ENCODE measurements at places on chromosomes 7 and 10.

DNA sequence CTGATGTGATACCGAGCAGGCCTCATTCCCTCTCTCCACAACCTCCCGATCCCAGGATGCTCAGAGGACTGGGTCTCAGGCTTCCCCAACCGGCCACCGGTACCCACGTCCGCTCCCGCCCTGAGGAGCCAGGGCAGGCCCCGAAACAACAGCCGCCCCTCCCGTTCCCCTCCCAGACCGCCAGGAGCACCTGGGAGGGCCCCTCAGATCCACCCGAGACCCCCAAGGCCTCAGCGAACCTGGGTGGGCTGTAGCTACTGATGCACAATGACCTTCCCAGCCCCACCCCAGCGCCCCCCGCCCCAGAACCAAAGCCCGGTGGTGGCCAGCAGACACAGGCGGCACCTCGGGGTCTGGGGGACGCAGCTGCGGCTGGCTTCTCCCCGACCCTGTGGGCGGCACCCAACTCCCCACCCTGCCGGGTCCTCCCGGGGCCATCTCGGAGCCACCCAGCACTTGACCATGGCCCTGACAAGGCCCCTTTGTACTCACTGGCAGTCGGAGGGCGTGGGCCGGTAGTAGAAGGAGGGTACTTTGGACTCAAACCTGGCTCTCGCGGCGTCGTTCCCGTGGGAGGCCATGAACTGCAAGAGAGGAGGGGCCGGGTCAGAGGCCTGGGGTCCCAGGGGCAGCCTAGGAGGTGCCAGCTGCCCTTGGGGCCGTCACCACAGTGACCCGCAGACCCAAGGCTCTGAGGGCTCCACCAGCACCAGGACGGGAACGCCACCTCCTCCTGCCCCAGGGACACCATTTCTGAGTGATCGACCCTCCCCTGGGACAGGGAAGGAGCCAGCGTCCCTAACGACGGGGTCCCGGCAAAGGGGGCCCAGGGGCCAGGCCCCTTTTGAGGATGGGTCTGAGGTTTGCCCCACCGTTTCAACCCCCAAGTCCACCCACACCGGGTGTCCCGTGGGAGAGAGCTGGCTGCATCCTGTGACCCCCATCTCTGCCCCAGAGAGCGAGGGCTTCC is 28.1 kb downstream of the ADAP1 start:
- DNase-seq = no peak

- peak; percentile 31 for DNase-seq
Measured at GRCh38 chr7:158657189-158657746, 47.3 kb downstream of the NCAPG2 start.

- DNase-seq = no peak
Measured at GRCh38 chr10:78332012-78332411, 298.3 kb downstream of the RPS24 start.

DNA sequence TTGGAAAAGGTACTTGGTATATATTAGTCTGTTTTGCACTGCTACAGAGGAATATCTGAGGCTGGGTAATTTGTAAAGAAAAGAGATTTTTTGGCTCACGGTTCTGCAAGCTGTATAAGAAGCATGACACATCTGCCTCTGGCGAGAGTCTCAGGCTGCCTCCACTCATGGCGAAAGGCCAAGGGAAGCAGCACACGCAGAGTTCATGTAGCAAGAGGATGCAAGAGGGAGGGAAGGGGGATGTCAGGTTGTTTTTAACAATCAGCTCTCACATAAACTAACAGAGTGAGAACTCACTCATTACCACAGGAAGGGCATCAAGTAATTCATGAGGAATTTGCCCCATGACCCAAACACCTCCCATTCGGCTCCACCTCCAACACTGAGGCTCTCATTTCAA is 484.8 kb upstream of the DPP6 start:
- DNase-seq = no peak

- peak; percentile 27 for DNase-seq
Measured at GRCh38 chr7:86733783-86734182, 90.1 kb downstream of the GRM3 start.
